ENCODE measurements at places on chromosomes 7 and 10. TPM values are rescaled to one million over a fixed set of nuclear protein-coding genes. Genes with fewer than 3 reads are reported as not detected.
A peak's percentile ranks its signal among the peaks of the same experiment; 100 is the strongest.

Gene GDF2
- polyA plus RNA-seq: not detected

Gene CXCL12
- polyA plus RNA-seq: 471 TPM

Gene EBF3
- 3.2 TPM for polyA plus RNA-seq

Gene EVX1
- not detected for polyA plus RNA-seq

Gene BTAF1
- 58.3 TPM for polyA plus RNA-seq

Gene UPK3BL2
- polyA plus RNA-seq: 23.0 TPM

Gene TFR2
- polyA plus RNA-seq: 1.5 TPM

Gene GPR26
- polyA plus RNA-seq: not detected

Gene PIP
- not detected for polyA plus RNA-seq

DNA sequence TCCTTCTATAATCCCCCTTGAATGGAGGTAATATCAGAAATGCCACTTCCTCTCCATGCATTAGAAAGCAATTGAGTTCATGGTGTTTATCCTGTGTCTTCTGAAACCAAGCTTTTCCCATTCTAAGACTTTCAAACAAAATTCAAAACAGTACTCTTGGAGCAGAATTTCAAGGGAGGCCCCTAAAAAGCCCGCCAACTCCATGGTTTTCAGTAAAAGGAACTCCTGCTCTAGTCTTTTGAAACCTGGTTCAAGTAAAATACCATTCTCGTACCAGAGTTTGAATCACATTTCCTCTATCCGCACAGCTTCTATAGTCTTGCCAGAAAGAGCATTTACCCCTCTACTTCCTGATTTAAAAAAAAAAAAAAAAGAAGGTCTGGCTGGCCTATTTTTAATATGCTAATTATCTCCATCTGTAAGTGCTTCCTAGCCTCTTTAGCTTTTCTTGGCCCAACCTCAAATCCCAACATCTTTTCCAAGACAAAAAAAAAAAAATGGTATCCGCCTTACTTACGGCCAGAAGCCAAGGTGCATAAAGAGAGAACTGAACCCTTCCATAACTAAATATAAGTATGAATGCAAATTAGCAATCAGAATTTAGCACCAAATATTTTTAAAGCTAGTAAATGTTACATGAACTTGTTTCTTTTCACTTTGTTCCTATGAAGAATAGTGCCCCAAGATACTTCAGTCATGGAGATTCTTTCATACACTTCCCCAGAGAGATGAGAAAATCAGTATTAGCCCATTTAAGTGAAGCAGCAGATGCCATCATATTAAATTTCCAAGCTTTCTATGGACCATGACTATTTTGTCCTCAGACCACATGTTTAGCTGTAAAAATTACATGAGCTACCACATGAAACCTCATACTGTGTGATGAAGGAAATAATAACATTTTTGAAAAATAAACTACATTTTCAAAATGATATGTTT, 199.9 kb upstream of the FAM3C start:
- DNase-seq: no peak

GRCh38 chr7:8154272-8154671, 107.7 kb downstream of the ICA1 start:
- DNase-seq: no peak

DNA sequence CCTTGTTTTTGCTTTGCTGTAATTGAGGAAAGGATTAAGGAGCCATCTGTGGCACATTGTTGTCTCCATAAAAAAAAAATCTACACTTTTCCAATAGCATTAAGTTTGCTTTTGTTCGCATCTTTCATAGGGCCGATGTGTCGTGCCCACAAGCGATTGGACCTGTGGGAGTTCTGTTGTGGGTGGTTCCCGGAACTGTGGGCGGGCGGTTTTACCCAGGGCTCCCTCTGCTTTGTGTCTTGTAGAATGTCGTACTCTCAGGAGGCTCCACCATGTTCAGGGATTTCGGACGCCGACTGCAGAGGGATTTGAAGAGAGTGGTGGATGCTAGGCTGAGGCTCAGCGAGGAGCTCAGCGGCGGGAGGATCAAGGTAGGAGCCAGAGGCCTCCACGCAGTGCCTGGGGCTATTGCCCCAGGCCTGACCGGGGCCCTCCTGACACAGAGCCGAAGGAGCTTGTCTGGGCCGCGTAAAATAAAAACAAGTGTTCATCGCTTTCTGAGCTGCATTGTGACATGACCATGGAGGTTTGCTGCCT, 92.4 kb downstream of the ACTR3B start:
- DNase-seq: no peak

GRCh38 chr10:50382576-50383023, 131.3 kb upstream of the ASAH2 start:
- DNase-seq: no peak

DNA sequence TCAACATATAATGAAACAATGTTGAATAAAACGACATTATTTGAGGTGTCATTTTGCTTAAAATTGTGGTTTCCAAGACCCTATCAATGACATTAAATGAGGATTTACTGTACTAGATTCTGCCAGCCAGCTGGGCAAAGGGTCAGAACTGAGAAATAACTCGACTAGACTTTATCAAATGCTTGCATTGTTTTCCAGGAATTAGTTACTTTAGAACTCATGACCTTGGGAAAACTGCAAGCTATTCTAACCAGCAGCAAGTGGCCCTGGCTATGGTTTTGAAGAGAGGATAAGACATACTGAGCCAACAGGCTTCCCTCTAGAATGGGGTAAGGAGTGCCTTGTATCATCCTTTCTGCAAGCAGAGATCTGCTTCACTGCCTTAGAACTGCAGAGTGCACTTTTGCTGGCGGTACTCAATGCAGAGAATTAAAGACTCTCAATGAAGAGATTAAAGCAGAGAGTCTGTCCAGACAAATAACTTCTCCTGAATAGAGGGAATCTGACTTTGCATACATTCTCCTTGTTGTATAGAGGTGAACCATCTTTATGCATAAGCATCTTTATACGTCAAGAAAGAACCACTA, 281.5 kb downstream of the ARL4A start:
- DNase-seq: no peak

DNA sequence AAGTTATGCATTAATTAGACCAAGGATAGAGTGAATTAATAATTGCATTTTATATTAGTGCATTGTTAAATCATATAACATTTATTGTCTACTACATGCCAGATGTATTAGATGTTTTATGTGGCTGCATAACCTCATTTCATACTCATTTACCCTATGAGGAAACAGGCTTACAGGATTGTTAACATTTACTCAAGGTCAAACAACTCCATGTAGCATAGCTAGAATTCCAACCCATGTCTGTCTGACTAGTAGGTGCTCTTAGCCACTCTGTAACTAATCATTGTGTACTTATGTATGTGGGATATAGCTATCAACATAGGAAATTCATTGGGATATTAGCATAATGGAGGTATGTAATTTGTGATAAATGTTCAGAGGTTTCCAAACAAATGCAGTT, 46.3 kb downstream of the PHYHIPL start:
- no peak for DNase-seq

GRCh38 chr7:138515001-138515528, 55.0 kb downstream of the TRIM24 start:
- no peak for DNase-seq

- DNase-seq: no peak
These were observed 88.6 kb downstream of the SEC23IP start for GRCh38 chr10:119980956-119981750.

DNA sequence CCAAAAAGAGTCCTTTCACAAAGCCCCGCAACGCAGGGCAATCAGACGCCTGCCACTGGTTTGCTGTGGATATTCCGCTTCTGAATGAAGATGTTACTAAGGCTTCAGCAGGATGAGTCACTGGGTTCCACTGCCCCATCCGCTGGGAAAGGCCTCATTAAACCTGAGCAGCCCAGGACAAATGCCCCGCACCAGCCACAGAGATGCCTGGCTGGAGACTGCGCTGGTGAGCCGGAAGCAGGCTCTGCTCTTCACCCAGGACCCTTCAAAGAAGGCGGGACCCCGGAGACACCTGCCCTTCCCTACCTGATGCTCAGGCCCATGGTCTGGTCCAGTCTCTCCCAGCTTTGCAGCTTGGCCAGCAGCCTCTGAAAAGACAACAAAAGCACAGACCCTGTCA, 19.8 kb downstream of the MAD1L1 start:
- DNase-seq: no peak

GRCh38 chr7:26374647-26375373, 83.1 kb downstream of the SNX10 start:
- DNase-seq: no peak

GRCh38 chr10:119159332-119159731, 6.2 kb downstream of the SFXN4 start:
- DNase-seq: no peak

GRCh38 chr7:98990356-98990755, 112.0 kb downstream of the TRRAP start:
- no peak for DNase-seq

GRCh38 chr10:70430493-70431445, 10.7 kb downstream of the NODAL start:
- DNase-seq: peak; percentile 46

- DNase-seq: no peak
These were observed 39.6 kb upstream of the ANK3 start for GRCh38 chr10:60429084-60429849.

- DNase-seq: no peak
These were observed 291.3 kb downstream of the WDR37 start for GRCh38 chr10:1347525-1347924.

DNA sequence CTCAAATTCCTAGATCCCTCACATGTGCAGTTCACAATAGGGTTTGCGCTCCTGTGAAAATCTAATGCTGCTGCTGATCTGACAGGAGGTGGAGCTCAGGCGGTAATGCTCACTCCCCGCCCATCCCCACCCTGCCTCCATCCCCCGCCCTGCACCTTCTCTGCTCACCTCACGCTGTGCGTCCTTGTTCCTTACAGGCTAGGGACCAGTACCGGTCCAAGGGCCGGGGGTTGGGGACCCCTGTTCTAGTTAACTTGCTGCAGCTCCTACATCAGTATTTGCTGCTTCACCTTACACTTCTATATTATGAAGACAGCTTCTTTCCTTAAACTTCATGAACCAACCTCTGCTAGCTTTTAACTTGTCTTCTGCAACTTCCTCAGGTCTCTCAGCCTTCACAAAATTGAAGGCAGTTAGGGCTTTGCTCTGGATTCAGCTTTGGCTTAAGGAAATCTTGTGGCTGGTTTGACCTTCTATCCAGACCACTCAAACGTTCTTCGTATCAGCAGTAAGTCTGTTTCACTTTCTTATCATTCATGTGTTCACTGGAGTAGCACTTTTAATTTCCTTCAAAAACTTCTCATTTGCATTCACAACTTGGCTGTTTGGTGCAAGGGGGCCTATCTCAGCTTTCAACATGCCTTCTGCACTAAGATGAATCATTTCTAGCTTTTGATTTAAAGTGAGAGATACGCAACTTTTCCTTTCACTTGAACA, 1.7 kb upstream of the TNKS2 start:
- no peak for DNase-seq

GRCh38 chr7:155670521-155670920, 26.1 kb downstream of the RBM33 start:
- DNase-seq: no peak

- no peak for DNase-seq
These were observed 970.9 kb upstream of the AUTS2 start for GRCh38 chr7:68627247-68627864.

- no peak for DNase-seq
These were observed 18.8 kb downstream of the CAV1 start for GRCh38 chr7:116543664-116544063.

DNA sequence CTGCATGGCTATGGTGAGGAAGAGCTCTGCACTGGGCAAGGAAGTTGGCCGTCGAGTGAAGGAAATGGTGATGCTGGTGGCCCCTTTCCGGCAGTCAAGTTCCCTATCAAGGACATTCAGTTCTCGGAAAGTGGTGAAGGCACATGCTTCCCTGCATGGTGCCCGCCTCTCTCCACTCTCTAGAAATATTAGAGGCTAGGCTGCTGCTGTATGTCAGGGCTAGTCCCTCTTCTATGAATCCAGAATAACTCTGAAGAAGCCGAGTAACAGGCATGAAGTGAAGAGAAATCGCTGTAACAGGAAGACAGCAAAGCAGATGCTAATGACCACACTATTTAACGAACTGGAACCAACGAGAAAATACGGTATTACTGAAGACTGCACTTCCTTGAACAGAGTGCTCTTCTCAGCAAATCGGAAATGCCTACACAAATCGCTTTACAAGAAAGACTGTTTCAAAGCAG, 5.4 kb downstream of the IDI1 start:
- DNase-seq: no peak

DNA sequence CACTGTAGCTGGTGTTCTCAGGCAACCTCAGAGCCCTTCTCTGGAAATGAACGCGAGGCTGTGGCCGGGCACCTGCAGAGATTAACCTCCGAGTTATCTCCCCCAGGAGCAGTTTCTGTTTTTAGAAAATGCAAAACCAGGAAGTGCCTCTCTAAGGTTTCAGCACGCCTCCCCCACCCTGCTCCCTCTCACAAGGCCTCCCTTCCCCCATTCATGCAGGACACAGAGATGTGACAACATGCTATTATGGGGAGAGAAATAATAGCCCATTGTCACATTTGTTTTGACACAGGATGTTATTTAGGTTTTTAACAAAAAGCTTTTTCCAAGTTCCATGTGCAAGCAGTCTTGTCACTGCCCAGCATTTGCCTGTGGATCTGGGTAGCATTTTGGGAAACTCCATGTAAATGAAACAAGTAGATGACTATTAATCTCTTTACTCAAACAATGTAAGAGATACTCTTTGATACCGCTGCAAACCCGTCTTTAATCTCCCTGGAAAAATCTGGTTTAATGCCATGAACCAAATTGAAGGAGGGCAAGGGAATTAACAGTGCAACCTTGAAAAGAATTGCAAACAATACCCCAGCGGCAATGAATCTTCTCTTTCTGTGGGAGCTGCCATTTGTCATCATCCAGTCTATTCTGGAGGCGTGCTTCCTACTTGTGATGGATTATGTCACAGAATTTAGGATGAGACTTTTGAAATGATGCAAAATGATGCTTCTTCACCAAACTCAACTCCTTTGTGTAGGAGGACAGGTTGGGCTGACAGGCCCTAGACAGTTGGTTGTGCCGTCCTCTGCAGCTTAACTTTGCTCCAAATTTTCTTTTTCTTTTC, 86.5 kb upstream of the NMT2 start:
- DNase-seq: no peak

GRCh38 chr7:30424506-30424905, 54.1 kb downstream of the NOD1 start:
- no peak for DNase-seq

All from left renal pelvis (tissue), 4 donors.